ENCODE measurements at places on chromosomes 5 and 9.

GRCh38 chr9:35161713-35162604, at the start of gene UNC13B:
UNC13B (plus strand) TSS chr9:35162009; CDS start chr9:35162284, 275 bp downstream.
- DNase-seq = peak; percentile 96

DNA sequence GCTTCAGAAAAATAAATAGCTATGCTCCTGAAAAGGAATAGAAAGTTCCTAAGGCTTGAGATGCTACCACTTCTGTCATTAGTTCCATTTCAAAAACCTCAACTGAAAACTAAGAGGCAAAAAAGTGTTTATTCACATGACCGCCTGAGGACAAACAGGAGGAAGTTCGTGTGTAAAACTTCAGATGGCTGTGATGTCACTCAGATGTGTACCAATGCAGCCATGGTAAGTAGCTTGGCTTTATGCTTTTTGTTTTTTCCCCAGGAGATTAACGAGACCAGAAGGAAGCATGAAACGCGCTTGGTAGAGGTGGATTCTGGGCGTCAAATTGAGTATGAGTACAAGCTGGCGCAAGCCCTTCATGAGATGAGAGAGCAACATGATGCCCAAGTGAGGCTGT, 33.0 kb downstream of the LMNB1 start:
- DNase-seq = no peak

GRCh38 chr9:123761905-123762605, 167.9 kb downstream of the DENND1A start:
- no peak for DNase-seq

- DNase-seq = no peak
These were observed 72.7 kb upstream of the RGMB start for GRCh38 chr5:98700730-98701129.

DNA sequence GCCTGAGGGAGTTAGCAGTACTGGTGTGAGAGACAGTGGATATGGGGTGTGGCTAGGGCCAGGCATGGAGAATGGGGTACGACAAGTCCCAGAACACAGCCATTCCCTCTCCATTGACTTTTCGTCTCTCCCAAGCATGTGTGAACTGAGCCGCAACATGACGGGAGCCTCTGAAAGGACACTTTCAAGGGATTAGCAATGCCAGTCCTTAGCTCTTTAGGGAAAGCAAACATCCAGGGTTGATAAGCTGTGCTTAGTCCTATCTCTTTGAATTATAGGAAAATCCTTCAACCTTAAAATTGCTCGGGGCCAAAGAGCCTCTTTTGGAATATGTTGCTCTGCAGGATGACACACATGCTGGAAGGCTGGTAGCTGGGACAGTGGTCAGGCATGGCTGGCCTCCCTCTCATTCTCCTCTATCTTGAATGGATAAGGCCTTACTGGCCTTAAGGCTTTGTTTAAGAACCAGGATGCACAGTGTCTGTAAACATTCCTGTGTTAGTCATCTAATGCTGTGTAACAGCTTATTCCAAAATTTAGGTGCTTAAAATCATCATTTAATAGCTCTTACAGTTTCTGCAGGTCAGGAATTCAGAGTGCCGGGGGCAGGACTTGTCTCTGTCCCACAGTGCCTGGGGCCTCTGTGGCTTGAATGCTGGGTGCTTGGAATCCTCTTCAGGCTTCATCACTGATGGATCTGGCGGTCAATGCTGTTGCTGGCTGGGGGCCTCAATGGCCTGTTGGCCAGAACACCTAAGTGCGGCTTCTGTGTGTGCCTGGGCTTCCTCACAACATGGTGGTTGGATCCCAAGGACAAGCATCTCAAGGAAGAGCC, 95.3 kb downstream of the PTTG1 start:
- DNase-seq = no peak

- no peak for DNase-seq
These were observed 412 bp downstream of the PHF24 start for GRCh38 chr9:34958411-34958982.

- no peak for DNase-seq
These were observed 138.1 kb downstream of the DIRAS2 start for GRCh38 chr9:90504486-90504885.

- DNase-seq = no peak
These were observed 62.6 kb upstream of the XPA start for GRCh38 chr9:97759581-97760288.

- DNase-seq = no peak
These were observed 1737.2 kb downstream of the MAT2B start for GRCh38 chr5:165242646-165243045.

DNA sequence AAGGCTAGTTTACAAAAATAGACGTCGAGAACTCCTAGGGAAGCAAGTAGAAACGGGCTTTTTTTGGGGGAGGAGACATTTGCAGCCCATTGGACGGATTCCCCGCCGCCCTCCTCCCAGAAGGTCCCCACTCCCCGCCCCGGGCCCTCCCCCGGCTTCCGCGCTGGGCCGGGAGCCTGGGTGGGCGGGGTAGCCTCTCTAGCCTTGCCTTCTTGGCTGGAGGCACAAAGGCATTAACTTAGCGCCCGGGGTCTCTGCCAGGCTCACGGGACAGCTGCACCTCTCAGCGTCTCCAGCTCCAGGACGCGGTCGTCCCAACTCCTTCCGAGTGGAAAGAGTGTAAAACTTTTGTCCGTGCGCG, at the start of gene DMRTA1:
Gene DMRTA1 (plus strand): TSS at position 236 of the 361 bp plus-strand sequence. CDS start 242 bp downstream, outside the sequence.
- DNase-seq = peak; percentile 82

- DNase-seq = no peak
These were observed 107.2 kb upstream of the NFIL3 start for GRCh38 chr9:91530829-91531228.

DNA sequence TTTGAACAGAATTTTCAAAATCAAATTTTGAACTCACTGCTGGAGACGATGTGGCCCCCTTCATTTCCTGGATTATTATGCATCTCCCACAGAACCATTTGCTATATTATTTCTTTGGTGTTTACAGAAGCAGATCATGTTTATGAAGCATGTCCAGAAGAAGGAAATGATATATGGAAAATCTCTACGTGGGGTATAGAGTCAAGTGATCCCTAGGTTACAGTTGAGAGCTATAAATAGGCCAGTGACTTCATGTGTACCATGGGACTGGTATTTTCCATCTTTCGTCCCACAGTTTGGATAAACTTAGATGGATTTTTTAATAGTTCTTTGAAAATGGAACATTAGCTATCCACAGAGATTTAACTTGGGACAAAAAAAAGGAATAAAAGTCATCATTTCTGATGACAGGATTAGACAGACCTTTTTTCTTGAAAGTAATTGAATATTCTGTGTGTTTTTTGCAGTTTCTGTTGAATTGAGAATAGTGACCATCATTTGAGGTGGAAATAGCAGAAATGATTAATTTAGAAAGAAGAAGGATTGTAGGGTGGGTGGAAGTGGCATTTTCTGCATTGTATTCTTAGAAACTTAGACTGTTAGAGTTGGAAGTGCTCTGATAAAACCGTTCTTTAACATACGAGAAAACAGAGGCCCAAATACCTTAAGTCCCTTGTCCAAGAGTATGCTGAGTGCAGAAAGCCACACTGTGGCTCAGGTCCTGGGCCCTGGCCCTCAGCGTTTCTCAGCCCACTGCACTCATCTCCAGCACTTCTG, 136.4 kb downstream of the PIP5K1B start:
- no peak for DNase-seq

DNA sequence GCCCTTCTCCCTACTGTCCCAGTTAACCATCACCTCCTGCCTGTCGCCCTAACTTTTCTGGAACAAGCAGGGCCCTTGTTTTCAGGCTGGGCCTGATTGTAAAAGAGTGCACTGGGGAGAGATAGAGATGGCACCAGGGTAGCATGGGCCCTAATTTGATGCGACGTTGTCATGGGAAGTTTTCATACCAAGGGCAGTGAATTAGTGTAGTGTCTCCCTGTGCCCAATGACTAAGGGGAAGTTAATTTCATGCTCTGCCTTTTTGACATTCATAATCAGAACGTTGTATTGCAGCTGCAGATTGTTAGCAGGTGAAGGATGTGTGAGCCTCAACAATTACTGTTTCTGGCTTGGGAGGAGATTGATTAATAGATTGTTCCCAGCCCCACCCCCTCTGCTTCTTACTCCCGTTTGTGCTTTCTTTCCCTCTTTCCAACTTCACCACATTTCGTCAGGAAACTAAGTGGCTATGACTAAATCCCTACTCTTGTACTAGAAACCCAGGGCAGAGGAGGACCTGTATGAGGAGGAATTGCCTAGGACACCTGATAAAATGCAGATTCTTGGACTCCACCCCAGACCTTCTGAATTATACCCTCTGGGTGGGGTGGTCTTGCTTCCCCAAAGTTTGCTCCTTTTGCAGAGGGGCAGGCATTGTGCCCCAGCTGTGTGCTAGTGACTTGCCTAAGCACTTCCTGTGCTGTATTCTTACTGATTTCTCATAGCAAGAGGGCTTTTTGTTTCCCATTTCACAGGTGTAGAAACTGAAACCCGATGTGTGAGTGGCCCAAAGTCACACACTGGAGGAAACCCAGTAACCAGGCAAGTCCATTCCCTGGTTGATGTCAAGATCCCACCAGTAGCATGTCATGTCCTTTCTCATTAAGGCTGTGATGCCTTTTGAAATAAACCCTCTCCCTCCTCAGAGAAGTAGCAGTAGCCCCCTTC, 56.3 kb downstream of the DAB2IP start:
- no peak for DNase-seq

- no peak for DNase-seq
These were observed 26.6 kb downstream of the POC5 start for GRCh38 chr5:75690669-75691068.

GRCh38 chr5:87099291-87099839, 168.3 kb upstream of the RASA1 start:
- DNase-seq = no peak

DNA sequence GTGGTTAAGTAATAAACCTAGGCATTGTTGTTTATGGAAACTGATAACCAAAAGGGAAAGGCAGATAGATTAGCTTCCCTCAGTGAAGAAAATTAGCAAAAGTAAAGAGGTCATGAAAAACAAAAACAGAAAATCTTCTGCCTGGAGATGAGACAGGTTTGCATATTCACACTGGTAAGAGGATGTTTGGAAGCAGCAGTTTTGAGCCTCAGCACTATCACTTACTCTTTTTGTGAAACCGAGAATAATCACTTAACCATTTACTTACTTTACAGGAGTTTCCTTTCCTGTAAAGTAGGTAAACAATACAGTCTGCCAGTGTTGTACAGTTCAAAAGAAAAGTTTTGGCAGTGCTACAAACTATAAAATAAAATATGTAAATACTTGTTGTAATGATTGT, 35.5 kb upstream of the EMB start:
- DNase-seq = no peak

DNA sequence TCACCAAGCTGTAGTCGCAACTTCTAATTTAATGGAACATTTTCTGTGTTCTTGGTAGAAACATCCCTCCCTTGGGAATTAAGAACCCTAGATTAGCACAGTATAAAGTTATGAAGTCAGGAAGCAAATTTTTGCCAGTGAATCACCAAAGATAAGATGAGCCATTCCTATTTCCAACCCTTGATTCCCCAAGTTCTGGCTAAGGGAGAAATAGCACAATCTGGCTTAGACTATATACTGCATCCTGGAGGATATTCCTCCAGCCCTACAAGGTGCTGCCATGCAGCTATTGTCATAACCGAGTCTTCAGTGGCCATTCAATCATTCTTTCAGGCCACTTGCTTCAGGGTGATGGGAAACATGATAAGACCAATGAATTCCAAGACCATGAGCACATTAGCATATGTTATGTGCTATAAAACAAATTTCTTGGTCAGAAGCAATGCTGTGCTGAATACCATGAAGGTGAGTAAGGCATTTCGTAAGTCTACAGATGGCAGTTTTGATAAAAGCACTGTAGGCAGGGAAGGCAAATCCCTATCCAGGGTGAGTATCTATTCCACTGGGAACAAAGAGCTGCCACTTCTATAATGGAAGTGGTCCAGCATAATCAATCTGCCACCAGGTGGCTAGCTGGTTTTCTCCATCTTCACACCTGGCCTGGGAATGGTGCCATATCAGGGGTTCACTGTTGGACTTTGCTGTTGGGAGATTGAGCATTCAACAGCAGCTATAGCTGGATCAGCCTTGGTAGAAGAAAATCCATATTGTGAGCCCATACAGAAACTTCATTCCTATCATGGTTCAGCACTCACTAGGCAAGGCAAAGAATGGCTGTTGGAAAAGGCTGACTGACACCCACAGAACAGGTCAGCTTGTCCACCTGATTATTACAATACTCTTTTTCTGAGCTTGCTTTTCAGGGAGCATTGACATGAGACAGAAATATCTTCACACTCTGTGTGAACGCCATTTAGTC, 19.6 kb upstream of the ARL15 start:
- DNase-seq = no peak

DNA sequence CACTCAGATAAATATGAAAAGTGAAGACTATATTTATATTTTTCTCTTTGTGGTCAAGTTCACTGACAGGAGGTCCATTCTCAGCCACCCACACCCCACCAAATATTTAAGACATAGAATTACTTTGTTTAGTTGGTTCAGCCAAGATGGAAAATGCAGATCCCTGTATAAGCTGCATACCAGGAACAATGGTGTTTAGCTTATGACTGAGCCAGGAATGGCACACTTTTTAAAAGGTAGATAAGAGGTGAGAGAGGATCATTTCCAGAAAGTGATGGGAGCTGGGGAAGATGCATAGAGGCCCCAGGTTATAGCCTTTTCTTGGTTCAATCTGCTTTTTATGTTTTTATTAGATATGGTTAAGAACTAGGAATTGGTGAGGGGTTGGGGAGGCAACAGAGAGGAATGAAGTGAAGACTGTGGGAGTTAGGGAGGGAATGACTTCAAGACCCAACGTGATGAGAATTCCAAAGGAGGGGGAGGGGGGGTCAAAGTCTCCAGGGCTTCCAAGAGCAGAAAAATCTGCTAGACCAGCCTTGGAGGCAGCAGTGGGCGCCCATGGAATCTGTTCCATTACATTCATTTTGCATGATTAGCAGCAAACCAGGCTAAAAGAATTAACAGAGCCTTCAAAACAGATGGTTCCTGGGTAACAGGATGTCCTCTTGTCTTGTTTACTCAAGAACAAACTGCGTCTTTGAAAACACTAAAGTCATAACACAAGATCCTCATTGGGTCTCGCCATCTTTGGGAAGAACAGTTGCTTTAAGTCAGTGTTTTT, 95.2 kb downstream of the FGF1 start:
- DNase-seq = no peak

DNA sequence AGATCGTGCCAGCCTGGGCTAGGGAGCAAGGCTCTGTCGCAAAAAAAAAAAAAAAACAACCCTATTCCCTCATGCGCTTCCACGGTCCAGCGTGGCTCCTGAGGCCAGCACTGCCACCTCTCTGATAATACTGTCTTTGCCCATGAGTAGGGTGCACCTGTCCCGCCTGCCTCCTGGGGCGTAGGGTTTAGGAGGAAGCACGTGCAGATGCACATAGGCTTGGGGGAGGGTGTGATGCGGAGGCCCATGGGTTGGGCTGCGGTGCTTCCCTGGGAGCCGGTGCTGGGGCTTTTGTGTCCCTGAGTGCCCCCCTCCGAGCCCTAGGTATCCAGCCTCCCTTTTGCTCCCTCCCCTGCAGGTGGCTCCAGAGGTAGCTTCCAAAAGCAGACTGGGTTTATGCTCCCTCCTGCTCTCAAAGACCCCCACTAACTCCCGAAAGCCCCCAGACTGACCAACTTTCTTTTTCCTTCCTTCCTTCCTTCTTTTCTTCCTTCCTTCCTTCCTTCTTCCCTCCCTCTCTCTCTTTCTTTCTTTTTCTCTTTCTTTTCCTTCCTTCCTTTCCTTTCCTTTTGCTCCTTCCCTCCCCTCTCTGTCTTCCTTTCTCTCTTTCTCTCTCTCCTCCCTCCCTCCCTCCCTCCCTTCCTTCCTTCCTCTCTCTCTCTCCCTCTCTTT, 12.8 kb downstream of the FGFR4 start:
- DNase-seq = no peak
